ENCODE measurements at places on chromosomes 1 and 21. TPM values are rescaled to one million over a fixed set of nuclear protein-coding genes. Genes with fewer than 3 reads are reported as not detected.

AXDND1 gene
- total RNA-seq: 0.67 TPM

ARHGEF10L gene
- not detected for total RNA-seq

POU3F1 gene
- total RNA-seq: not detected

- H3K4me3 ChIP-seq: no peak overlapping the region
- DNase-seq: no peak
Measured at GRCh38 chr1:24316645-24317044, 2.5 kb upstream of the GRHL3 start.

GRCh38 chr1:109509176-109510134 is at the start of gene AMIGO1:
AMIGO1 (minus strand) TSS chr1:109509727; CDS start chr1:109508912, 815 bp downstream.
- peak within 1 kb of the TSS; percentile 73 for H3K27ac ChIP-seq
- H3K4me3 ChIP-seq: peak within 1 kb of the TSS; percentile 88
- H3K4me1 ChIP-seq: peaks cover 59% of the 10 kb centered on the region
- DNase-seq: peak; percentile 54
- peaks cover 4% of the 10 kb centered on the region for H3K36me3 ChIP-seq

DNA sequence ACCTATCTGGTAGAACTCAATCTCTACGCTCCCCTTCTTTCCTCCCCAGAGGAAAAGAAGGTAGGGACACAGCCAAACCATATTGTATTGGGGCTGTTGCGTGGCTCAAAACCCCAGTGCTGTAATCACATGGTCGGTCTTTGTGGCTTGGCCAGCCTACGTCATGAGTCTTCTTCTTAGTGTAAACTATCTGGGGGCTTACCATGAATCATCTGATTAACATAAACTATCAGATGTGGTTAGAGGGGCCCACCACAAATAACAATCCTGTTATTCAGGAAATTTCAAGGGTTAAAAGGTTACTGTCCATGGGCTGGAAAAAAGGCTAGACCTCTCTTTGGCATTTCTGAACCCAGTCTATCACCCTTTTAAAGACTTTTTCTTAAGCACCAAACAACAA is 49.5 kb upstream of the GPR52 start:
- H3K4me1 ChIP-seq: no peaks in the 10 kb centered on the region
- no peak overlapping the region for H3K27ac ChIP-seq
- DNase-seq: no peak
- no peaks in the 10 kb centered on the region for H3K27me3 ChIP-seq
